ENCODE measurements at places on chromosomes 1 and 21.

- no peak for DNase-seq
Observed at GRCh38 chr1:67134695-67135094, at the start of gene C1orf141. TSS of gene C1orf141 (minus strand) at chr1:67134970. CDS start at chr1:67127240, 7,730 bp downstream.

DNA sequence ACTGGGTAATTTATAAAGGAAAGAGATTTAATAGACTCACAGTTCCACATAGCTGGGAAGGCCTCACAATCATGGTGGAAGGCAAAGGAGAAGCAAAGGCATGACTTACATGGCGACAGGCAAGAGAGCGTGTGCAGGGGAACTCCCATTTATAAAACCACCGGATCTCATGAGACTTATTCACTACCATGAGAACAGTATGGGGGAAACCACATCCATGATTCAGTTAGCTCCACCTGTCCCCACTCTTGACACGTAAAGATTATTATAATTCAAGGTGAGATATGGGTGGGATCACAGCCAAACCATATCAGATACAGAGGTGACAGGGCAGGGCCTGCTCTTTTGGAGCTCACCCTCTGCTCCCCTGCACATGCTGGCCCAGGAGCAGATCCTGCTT lies 31.4 kb upstream of the TMEM61 start:
- DNase-seq = no peak

DNA sequence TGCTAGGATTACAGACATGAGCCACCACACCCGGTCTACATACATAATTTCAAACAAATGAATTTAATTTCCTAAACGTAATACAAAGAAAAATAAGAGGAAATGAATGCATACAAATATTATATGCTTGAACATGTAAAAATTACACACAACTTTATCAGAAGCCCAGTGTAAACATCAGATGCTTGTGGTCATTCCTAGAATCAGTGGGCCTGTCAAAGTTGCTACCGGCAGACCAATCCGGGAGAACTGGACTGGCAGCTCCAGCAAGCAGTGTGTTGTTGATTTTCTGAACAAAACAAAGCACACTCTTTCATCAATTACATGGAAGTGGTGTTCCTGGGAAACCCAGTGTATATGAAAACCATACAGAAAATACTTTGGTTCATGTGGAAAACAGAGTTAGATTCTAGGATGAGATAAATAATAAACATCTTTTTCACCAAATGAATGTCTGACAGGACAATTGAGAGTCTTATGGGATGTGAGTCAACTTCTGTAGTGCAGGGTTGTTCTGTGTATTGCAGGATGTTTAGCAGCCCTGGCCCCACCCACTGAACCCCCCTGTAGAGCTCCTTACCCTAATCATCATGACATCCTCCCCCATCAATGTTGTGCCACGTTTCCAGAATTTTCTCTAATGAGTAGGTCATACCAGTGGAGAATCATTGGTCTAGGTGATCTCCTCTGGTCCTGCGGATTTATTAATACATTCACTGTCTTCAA lies 33.8 kb downstream of the MFSD2A start:
- no peak for DNase-seq

DNA sequence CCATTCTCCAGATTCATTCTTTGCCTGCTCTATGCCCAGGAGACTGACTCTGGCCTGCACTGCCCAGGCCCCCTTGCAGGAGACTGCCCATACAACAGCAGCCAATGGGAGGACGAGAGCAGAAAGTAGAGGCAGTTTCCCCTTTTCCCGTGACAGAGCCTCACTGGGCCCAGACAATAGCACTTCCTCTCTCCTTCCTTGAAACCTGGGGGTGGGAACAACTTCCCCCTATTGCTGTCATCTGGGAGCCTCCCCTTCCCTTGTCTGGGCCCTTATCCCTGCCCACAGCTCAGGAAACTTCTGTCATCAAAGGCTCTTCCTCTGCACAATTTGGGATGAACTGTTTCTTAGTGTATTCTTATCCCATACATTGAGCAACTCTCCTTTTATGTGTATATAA lies 60.8 kb upstream of the KCNJ15 start:
- no peak for DNase-seq

DNA sequence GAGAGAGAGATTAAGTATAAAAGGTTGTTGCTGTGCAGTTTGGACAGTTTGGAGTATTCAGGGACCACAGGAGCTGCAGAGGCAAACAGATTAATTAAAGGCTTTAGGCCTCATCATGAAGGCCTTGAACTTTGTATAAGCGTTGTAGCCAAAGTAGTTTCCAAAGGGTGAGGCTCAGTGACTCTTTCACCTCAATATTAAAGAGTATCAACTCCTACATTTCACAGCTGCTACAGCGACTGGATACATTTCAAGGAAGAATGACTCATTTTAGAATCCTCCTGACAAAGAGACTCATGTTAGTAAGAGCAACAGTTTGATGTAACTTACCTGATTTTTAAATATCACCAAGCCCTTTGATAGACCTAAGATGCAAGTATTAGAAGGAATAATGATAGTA lies 355.5 kb downstream of the HLX start:
- no peak for DNase-seq

DNA sequence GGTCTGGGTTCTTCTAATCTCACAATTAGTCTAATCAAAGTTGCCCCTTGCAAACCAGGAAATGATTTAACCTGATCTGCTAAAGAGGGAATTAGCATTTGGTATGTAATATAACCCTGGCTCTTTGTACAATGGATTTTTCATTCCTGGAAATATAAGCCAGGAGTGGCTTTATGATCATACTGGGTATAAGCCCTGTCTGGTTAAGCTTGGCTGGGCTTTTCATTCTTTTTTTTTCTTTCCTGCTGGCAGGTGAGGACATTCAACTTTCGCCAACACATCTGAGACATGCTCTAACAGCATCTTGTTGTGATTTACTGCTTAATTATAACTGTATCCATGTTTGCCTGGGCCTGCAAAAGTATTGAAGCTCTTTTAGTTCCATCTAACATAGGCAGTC lies 20.4 kb upstream of the SDE2 start:
- DNase-seq = no peak

GRCh38 chr1:232593717-232594502 lies 36.0 kb downstream of the SIPA1L2 start:
- DNase-seq = no peak

GRCh38 chr1:224498574-224499170 lies 64.1 kb upstream of the WDR26 start:
- peak; percentile 72 for DNase-seq

GRCh38 chr1:221886743-221887414 lies 145.0 kb upstream of the DUSP10 start:
- peak; percentile 96 for DNase-seq

DNA sequence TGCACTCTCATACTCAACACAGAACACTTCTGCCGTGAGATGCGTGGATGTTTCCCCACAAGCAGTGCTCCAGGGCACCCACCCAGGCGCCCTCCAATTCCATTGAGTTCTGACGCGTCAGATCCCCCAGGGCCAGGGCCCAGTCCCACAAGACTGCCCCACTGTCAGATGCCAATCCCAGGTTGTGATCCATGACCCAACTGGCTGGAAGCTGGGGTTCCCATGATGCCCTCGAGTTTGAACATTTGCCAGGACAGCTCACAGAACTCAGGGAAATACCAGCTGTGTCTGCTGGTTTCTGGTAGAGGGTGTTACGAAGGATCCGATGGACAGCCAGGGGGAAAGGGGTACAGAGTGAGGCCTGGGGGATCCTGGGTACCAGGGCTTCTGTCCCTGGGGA lies 58.4 kb downstream of the AGPAT3 start:
- DNase-seq = no peak

DNA sequence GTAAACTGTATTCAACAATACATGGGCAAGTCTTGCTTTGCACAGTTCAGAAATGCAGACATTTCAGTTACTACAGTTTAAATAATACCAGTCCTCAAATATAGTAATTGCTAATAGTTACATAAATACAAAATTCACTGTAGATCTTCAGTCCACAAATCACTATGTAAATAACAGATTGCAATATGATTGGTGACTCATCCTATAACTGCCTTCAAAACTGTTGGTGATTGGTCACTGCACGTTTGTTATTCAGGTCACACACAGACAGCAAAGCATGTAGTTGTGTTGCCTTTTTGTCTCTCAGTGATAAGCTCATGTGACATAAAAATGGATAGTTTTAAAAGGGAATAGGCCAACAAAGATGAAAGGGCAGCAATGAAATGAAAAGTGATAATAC lies 186.5 kb upstream of the CTTNBP2NL start:
- DNase-seq = no peak

- DNase-seq = no peak
Observed at GRCh38 chr1:233102341-233102740, 151.9 kb downstream of the NTPCR start.

All from fibroblast of skin of back (primary cell).